H4 (cell line): ENCODE measurements at places on chromosomes 4 and X. TPM values are rescaled to one million over a fixed set of nuclear protein-coding genes. Genes with fewer than 3 reads are reported as not detected.

Gene BST1
- total RNA-seq: 0.56 TPM in 1 of 2 replicates, not detected in the other

Gene ADGRG2
- 0.58 and 1.2 TPM in 2 replicates for total RNA-seq

GRCh38 chr4:73620115-73620792, at the start of gene RASSF6:
RASSF6 (minus strand) TSS chr4:73620436; CDS start chr4:73611795, 8,641 bp downstream.
- DNase-seq: no peak

GRCh38 chrX:4710618-4711433, 997.4 kb upstream of the PRKX start:
- no peak for DNase-seq

DNA sequence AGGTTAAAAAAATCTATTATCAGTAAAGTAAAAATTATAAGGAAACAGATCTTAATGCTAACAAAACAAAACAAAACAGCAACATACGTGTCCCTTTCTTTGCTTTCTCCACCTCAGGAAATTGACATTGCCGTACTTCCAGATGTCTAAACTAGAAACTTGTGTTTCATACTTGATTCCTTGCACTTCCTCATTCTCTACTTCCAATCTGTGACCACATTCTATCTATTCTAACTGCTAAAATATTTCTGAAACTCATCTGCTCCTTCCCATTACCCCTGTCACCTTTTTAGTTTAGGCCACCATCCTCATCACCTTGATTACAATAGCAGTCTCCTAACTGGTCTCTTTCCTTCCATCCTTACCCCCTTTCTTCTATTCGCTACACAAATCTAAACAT, 22.5 kb upstream of the RPA4 start:
- no peak for DNase-seq

Gene CLDN34
- not detected in 2 replicates for total RNA-seq

GRCh38 chr4:7161721-7162214, 30.6 kb upstream of the SORCS2 start:
- no peak for DNase-seq

Gene FAM47B
- total RNA-seq: not detected in 2 replicates

DNA sequence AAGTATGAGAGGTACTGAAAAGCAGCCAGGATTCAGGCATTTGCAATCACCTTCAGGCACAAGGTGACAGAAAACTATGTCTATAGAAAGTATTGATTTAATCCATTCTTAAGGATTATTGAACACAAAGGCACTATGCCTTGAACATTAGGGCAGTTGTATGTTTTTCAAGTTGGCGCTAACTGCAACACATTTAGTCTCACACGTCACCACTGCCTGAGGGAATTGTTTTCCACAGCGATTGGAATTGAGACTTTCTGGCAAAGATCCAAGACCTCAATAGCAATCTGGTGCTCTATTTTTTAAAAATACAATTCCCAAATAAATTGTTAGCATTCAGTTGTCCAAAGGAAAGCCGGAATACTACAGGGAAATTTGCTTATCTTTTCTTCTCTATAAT, 52.7 kb upstream of the FTHL17 start:
- DNase-seq: no peak

GRCh38 chr4:34572026-34572425, 1672.3 kb downstream of the ARAP2 start:
- no peak for DNase-seq

GRCh38 chr4:183985786-183986185, 80.7 kb downstream of the STOX2 start:
- no peak for DNase-seq

- no peak for DNase-seq
Measured at GRCh38 chr4:101973361-101973760, 182.8 kb downstream of the BANK1 start.

DNA sequence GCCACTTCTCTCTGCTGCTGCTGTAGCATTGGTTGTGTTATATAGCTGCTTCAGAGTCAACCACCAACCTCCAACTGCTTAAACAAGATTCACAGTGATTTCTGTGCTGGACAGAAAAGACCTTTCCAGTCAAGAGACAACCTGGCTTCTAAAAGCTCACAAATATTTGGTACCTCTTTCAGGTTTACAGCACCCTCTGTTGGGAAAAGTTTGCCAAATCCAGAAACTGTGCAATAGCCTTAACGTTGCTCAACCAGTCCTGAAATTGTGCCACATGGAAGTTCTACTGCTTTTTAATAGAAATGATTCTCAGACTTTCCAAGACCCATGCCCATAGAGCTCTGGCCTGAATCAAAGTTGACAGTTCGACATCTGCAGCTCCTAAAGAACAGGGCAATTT, 842.1 kb upstream of the HTR2C start:
- peak; percentile 35 for DNase-seq

DNA sequence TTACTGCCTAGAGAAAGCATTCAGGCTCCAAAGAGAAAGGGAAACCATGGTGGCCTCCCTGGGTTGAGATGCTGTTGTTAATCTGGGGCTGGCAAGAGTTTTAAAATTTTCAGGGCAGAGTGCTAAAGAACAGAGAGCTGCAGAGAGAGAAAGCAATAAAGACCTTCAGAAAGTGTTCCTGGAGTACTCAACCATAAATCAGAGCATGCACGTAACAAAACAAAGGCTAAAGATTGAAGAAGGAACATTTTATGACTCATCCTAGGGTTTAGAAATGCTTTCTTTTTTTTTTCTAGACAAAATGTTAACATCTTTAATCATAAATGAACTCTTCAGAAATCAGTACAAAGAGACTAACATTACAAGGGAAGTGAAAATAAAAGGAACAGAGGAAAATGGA, 562.3 kb upstream of the NDST4 start:
- peak; percentile 5 for DNase-seq

- no peak for DNase-seq
Measured at GRCh38 chr4:152512483-152512882, 23.4 kb downstream of the FBXW7 start.

Gene SLC10A3
- total RNA-seq: 20.0 and 35.3 TPM in 2 replicates

DNA sequence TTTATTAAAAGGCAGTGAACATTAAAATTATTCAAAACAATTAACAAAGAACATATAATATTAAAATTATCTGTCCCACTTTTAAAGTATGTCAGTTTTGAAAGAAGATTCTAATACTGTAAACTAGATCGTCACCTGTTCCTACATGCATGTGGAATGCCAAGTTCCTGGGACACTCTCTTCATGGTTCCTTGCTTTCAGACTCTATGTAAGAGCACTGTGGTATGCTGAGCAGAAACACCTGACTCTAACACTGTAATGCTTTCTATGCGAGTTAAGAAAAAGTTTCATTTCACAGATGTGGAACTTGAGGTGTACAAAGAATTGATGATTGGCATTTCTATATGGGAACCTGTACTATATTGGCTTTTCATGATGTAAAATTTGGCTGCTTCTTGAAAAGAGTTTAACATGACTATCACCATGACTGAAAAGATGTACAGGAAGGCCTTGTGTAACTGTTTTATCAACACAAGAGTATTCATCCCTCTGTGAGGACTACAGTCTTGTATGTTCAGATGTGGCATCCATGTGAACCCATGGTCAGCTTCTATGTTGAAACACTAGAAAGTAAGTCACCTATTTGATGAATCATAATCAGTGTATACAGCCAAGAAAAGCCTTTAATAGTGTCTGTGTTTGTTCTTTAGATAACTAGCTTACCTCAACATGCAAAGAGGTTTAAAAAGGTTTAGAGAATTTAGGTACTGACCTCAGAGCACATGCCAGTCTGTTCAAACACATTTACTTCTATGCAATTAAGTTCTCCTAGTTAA, 354.5 kb downstream of the ARHGAP24 start:
- no peak for DNase-seq

Gene GPR34
- not detected in 2 replicates for total RNA-seq

GRCh38 chr4:164572877-164573279, 181.1 kb upstream of the SMIM31 start:
- DNase-seq: no peak

Gene CABS1
- total RNA-seq: not detected in 2 replicates

Gene FAAH2
- not detected in 2 replicates for total RNA-seq

GRCh38 chrX:78375894-78376293, 48.5 kb upstream of the CYSLTR1 start:
- DNase-seq: no peak

DNA sequence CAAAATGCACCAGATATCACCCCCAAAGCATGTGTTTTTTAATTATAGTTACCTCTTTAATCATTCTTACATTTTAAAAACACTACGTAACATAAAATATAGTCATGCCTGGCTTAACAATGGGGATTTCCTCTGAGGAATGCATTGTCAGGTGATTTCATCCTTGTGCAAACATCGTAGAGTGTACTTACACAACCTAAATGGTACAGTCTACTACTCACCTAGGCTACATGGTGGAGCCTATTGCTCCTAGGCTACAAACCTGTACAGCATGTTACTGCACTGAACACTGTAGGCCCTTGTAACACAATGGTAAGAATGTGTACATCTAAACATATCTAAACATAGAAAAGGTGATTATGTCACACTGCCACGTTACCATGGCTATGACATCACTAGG, 208.6 kb downstream of the SPOCK3 start:
- no peak for DNase-seq

Gene FGF2
- 3.1 and 4.9 TPM in 2 replicates for total RNA-seq

DNA sequence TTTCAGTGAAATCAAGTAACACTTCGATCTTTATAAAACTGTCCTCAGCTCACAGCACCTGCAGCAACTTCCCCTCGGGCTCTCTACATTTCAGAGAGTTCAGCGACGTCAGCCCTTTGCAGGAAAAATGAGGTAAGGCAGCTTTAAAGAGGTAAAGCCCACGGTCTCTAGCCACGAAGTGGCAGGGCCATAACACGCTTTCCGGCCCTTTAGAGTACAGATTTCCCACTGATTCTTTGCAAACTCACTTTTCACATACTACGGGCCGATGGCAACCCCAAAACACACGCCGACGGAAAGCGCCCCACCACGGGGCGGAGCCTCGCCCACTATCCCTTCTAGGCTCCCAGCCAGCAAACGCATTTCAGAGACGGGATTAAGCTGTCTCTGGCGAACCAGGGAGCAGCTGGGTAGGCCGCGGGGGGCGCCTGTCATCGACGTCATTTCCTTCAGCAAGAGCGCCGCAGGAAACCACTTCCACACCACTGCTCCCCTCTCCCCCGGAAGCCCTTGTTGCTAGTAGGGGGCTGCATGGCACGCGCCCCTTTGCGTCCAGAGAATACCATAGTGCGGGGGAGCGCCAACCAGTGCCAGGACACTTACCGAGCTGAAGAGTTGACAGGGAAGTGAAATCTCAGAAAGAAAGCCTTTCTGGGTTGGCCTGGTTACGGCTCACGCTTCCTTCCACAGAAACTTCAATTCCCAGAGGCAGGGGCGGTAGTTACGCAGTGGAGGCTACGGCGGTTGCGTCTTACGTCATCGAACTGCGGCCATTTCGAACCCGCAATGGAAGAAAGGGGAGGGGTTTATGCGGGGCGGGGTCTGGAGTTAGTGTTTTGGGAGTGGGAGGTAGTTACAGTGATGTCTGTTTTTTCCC, at the start of gene TRMT10A:
TRMT10A (minus strand) TSS at position 730 of the 877 bp plus-strand sequence. CDS start 4,701 bp downstream, outside the sequence.
- peak; percentile 96 for DNase-seq

DNA sequence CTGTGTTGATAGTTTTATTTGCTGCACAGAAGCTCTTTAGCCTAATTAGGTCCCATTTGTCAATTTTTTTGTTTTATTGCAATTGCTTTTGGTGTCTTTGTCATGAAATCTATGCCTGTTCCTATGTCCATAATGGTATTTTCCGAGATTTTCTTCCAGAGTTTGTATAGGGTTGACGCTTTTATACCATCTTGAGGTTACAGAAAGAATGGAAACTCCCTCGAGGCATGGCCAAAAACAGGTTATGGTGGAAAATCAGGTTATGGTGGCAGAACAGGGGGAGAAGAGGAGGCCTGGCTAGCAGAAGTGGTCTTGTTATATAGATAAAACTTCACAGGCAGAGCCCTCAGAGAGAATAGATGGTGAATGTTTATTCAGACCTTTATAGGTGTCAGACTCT, 21.6 kb downstream of the OPHN1 start:
- DNase-seq: no peak

Gene GLOD5
- total RNA-seq: not detected in 2 replicates

DNA sequence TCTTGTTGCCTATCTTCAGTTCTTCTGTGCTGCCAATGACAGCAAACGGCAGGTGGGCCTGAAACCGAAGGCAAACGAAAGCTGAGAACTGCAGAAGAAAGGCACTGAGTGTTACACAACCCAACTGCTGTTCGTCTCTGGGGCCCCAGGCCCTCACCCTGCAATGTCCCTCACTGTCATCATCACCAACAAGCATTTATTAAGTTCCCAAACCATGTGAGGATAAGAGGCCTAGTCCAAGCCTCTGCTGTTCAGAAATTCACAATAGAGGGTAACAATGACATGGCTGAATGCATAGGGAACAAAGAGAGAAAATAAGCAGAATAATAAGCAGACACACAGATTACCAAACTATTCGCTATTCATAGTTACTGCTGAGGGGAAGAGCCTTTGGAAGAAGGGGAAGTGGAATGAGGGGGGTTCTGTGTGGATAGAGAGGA, 34.5 kb upstream of the NKRF start:
- DNase-seq: no peak

Gene RNF212
- total RNA-seq: not detected in 2 replicates

DNA sequence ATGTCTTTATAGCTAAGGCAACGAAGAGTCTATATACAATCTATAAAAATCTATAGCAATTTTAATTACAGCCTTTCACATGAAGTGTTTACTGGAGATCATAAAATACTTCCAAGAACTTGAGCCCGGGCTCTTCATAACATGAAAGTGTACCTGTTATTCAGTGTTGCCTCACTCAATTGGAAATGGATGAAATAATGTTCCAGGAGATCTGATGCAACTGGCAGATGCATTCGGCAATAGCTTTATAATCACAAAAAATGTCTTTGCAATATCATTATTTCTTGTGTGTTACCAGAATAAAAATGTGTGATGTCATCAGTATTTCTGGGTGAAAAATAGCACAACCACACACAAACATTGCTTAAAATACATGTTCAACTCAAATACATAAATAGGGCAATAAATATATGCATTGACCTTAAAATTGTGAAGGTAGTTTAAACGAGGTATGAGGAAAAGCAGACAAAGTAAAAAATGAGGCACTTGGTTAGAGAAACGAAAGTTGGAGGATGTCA, 1266.8 kb upstream of the PCDH7 start:
- no peak for DNase-seq

Gene TMPRSS11B
- not detected in 2 replicates for total RNA-seq

Gene DCUN1D4
- 34.8 and 38.8 TPM in 2 replicates for total RNA-seq

GRCh38 chrX:71547339-71547738, 14.4 kb downstream of the OGT start:
- no peak for DNase-seq

- no peak for DNase-seq
Measured at GRCh38 chr4:32564626-32565025, 1844.5 kb downstream of the PCDH7 start.

- DNase-seq: peak; percentile 81
Measured at GRCh38 chrX:41265615-41266014, 68.3 kb upstream of the DDX3X start.

Gene FAM9B
- total RNA-seq: not detected in 2 replicates

DNA sequence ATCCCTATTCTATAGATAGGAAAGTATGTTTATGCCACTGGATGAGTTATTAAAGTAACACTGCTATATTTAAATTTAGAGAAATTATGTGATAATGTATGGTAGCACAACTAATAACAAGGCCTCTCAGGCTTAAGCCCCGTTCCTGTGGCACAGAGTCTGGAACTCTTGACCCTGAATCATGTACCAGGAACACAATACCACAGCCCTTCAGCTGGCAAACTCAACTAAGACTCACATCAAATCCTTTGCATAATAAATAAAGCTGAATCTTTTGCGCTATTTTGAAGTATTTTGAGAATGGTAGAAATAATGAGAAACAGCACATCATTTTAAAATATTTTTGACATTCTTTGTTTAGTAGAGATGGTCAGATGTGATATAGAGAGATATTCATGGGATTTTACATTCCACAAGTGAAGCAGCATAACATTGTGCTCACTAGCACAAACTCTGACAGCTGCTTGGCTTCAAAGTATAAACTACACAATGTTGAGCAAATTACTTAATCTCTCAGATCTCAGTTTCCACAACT, 478.4 kb upstream of the FAM241A start:
- no peak for DNase-seq

Gene CDKL2
- 0.02 and 0.31 TPM in 2 replicates for total RNA-seq
